Epithelial cell of prostate (primary cell): ENCODE measurements at places on chromosomes 11 and 22.

GRCh38 chr11:117427356-117427874 is 99.8 kb downstream of the CEP164 start:
- DNase-seq, result no peak

DNA sequence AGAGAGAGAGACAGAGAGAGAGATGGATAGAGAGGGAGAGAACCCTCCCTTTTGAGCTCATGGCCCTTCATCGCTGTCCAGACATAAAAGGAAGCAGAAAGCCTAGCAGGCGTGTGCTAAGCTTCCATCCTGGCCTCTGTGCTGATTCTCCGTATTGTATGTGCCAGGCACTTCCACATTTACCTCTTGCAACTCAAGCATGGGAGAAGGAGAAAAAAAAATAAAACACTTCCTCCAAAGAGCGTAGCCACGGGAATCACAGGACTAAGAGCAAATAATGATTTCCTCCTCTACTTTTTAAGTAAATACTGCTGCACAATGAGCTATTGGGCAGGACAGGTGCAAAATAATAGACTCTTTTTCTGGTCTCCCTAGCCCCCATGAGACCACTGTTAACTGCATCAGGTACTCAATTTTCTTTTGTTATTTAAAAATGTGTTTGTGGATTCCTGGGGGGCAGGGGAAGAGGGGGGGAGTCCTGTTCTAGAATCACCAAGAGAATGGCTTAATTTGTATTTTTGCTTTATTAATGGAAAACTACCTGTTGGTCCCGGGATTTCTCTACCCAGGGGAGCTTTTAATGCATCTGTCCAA is 154.3 kb downstream of the NXPE2 start:
- DNase-seq, result no peak

DNA sequence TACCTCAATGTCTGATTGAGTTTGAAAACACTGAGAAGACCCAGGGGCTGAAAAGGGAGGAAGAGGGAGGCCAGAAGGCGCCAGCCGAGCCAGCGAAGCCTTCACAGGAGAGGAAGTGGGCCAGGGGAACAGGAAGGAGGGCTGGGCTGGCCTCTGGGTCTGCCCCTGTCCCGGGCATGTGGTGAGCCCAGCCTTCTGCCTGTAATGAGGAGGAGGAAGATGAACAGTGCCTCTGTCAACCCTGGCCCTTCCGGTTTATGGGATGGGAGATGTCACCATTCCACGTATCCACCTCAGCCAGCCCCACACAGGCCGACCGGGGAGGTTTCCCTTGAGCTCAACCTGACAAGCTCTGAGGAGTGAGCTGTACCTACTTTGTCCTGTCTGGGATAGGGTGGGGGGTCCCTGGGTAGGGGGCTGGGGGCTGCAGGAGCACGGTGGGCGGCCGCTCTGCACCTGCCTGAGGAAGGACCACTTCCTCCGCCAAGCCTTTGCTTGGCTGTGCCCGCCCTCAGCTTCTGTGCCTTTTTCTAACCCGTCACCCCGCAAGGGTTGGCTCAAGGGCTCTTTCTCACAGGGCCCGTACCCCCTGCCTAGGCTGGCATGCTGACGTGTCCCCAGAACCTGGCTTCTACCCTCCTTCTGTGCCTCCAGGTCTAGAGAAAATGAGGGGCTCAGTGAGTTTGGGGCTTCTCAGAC is 2.0 kb downstream of the PARVG start:
- no peak for DNase-seq

- DNase-seq, result no peak
Measured at GRCh38 chr11:101600924-101601323, 17.1 kb upstream of the TRPC6 start.

DNA sequence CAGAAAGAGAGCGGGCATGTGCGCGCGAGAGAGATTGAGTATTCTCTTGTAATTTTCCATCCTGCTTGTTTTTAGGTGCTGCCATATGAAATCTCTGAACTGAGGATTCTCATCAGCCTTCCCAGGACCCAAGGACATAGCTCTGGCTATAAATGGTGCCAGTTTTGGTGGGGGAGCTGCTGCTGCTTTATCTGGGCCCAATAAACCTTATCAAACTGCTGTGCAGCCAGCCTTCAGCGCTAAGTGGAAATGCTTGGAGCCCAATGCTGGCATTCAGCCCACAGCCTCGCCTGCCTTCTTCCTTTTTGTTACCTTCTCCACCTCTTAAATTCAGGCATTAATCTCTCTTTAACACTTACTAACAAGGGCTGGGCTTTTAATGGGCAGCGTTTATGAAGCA is 2.4 kb upstream of the ZBTB16 start:
- DNase-seq, result no peak

GRCh38 chr11:123233280-123233974 is 38.4 kb upstream of the CLMP start:
- no peak for DNase-seq

DNA sequence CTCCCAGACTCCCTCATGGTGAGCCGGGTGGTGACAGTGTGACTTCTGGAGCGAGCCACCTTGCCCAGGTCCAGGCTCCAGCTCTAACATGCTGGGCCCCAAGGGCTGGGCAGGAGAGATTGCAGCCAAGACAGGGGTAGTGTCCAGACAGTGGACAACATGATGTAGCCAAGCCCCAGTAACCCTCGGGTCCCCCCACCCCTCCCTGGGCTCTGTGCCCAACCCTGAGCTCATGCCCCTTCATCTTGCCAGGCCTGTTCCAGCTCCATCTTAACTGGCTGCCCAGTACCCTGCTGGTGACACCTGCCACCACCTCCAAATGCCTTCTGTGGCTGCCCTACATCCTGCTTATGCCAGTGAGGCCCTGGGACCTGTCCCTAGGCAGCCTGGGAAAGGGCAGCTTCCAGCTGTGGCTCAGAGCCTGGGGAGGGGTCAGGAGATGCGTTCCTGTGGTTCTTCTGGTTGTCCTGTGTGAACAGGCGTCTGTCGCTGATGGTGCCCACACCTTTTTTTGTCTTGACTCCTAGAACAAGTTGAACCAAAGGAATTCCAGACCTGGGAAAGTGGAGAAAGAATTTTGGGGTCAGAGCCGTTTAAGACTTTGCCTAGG is 12.5 kb upstream of the SYT12 start:
- DNase-seq, result no peak

DNA sequence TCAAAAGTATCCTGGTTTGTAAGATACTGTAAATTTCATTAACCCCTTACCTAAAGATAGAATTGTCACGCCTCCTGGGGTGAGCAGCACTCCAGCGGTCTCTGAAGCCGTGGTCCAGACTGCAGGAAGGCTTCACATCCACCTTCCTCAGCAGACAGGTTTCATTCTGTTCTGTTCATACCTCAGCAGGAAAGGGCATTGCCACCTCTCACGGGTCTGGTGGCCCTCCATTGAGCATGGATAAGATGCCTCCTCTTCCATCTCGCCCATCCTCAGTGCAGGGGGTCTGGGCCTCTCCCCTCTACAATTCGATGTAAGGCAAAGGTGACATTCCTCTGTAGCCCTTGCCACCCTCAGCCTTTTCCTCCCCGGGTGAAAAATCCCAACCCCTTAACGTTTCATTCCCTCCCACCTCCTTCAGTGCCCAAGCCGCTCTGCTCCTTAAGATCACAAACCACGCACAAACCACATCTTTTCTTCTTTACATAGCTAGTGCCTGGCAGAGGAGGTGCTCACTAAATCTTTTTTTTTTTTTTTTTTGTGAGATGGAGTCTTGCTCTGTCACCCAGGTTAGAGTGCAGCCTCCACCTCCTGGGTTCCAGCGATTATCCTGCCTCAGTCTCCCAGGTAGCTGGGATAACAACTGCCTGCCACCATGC is 28.5 kb downstream of the RPUSD4 start:
- no peak for DNase-seq

DNA sequence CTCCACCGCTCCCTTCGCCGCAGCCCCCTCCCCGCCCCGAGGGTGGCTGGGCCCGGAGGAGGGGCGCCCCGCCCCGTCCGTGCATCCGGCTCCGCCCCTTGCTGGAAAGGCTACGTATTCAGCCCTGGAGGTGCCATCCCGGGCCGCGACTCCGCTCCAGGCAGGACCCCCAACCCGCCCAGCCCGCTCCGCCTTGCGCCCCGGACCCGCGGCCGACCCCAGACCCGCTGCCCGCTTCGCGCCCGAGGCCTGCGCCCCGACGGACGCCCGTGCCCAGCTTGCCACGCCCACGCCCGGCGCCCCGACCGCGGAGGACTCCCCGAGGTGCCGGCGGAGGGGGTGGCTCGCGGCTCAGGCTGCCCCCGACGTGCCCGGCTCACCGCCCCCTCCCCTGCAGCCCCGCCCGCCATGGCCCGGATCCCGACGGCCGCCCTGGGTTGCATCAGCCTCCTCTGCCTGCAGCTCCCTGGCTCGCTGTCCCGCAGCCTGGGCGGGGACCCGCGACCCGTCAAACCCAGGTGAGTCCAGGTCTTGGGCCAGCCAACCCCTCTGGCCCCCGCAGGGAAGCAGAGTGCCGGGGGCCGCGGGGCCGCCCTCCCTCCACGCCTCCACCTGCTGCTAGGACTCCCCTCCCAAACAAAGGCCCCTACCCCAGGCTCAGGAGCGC is at the start of gene ADM2:
ADM2 (plus strand) TSS at position 104 of the 667 bp plus-strand sequence; CDS start at position 409, 305 bp downstream.
- no peak for DNase-seq

GRCh38 chr22:17120711-17121232 is 388 bp downstream of the TMEM121B start:
- no peak for DNase-seq

- DNase-seq, result no peak
Measured at GRCh38 chr11:23111527-23111926, 251.3 kb upstream of the CCDC179 start.

GRCh38 chr11:93740730-93741093 is 583 bp downstream of the TAF1D start:
- no peak for DNase-seq

- no peak for DNase-seq
Measured at GRCh38 chr22:35380013-35380412, 883 bp upstream of the HMOX1 start.

- no peak for DNase-seq
Measured at GRCh38 chr22:35409783-35410662, 10.1 kb downstream of the MCM5 start.

GRCh38 chr22:48410536-48410935 is 1417.1 kb downstream of the BRD1 start:
- DNase-seq, result no peak

DNA sequence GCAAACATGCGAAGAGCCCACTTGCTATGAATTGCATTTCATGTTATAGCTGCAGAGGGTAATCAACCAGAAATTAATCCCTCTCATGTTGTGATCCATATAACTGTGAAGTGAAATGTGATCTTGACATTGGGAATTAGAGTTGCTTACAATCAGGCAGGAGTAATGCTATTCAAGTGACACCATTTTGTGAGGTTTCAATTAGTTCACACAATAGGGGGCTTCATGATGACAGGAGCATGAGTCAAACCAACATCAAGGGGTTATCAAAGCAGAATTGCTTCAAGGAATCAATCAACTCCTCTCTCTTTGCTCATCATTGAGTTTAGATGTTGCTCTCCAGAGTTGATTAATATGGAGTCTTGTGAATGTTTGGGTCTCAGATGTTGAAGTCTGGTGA is 1585.2 kb upstream of the TENM4 start:
- DNase-seq, result no peak

- DNase-seq, result no peak
Measured at GRCh38 chr11:2927851-2928604, 1.2 kb downstream of the PHLDA2 start.

- no peak for DNase-seq
Measured at GRCh38 chr11:46631676-46632075, 14.3 kb downstream of the ATG13 start.

DNA sequence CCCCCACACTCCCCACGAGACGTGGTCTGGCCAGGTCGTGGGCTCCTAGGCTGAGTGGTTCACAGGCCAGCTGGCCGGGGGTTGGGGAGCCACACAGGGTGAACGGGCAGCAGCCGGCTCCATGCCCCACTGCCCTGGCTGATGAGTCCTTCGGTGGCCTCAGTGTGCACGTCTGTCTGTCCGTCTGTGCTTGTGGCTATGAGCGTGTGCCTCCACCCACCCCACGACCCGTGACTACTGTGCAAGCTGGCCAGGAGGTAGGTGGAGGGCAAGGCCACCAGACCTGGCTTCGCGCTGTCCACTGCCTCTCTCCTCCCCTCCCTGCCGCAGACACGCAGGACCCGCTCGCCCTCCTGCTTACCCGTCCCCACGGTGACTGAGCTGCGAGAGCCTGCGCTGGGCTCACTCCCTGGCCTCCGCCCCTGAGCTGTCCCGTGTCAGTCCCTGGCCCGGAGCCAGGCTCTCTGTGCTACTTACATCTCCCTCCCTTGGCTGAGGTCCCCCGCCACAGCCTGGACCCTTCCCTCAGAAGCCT is 14.1 kb downstream of the CSDC2 start:
- DNase-seq, result no peak

- DNase-seq, result no peak
Measured at GRCh38 chr11:111550258-111550657, 9.7 kb downstream of the LAYN start.

- DNase-seq, result no peak
Measured at GRCh38 chr11:1827095-1827813, 7.5 kb upstream of the SYT8 start.

- no peak for DNase-seq
Measured at GRCh38 chr11:117423046-117423575, 95.5 kb downstream of the CEP164 start.

- no peak for DNase-seq
Measured at GRCh38 chr22:28838971-28839370, 38.6 kb upstream of the XBP1 start.

DNA sequence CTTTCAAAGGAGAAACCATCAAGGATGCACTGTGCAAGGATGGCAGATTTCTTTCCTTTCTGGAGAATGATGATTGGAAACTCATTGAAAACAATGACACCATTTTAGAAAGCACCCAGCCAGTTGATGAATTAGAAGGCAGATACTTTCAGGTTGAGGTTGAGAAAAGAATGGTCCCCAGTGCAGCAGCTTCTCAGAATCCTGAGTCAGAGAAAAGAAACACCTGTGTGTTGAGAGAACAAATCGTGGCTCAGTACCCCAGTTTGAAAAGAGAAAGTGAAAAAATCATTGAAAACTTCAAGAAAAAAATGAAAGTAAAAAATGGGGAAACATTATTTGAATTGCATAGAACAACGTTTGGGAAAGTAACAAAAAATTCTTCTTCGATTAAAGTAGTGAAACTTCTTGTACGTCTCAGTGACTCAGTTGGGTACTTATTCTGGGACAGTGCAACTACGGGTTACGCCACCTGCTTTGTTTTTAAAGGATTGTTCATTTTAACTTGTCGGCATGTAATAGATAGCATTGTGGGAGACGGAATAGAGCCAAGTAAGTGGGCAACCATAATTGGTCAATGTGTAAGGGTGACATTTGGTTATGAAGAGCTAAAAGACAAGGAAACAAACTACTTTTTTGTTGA is 9.8 kb downstream of the FAM111A start:
- DNase-seq, result no peak

DNA sequence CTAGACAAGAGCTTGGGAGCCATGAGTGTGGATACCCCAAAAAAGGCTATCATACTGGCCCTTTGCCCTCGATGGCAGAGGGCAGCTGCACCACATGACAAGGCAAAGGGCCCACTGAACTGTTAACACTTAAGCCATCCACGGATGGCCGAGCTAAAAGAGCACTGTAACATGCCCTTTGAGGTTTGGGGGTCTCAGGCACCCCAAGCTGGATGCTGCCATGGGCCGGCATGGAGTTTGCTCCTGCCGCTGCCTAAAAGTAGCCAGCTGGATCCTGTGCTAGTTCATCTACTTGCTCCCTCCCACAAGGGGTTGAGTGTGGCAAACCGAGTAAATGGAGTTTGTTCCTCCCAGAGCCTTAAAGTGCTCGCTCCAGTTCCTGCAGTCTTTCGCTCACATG is 383.2 kb upstream of the LRRC4C start:
- DNase-seq, result no peak
